ENCODE measurements at places on chromosomes 12 and 14.

DNA sequence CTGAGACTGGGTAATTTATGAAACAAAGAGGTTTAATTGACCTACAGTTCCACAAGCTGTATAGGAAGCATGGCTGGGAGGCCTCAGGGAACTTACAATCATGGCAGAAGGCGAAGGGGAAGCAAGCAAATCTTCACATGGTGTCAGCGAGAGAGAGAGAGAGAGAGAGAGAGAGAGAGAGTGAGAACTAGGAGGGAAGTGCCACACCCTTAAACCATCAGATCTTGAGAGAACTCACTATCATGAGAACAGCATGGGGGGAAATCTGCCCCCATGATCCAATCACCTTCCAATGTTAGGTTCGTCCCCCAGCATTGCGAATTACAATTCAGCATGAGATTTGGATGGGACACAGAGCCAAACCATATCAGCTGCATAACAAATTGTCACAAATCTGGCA lies 96.7 kb downstream of the CHST11 start:
- DNase-seq = no peak

- no peak for DNase-seq
These were observed 60.0 kb upstream of the PARP11 start for GRCh38 chr12:3933074-3933818.

GRCh38 chr12:28585146-28585545 lies 394.9 kb downstream of the CCDC91 start:
- no peak for DNase-seq

DNA sequence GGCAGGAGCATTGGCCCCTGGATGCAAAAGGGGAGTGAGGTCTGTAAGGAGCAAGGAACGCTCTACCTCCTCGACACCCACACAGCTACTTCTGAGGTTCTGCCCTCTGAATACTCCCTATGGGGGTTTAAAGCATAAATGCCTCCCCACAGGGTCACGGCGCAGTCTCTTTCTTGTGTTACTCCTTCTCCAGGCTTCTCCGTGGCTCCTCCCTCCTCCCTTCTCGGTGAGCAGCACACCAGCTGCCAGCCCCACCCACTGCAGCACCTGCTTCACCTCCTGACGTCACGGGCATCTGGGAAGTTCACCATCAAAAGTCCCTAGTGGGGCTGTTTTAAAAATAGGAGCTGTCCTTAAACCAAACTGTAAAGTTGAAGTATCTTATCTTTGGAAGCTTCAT lies 67.3 kb downstream of the SPTB start:
- DNase-seq = no peak

GRCh38 chr12:27973487-27973890 lies 956 bp upstream of the PTHLH start:
- DNase-seq = no peak

GRCh38 chr14:103527408-103528145 lies 1.4 kb upstream of the TRMT61A start:
- DNase-seq = no peak

DNA sequence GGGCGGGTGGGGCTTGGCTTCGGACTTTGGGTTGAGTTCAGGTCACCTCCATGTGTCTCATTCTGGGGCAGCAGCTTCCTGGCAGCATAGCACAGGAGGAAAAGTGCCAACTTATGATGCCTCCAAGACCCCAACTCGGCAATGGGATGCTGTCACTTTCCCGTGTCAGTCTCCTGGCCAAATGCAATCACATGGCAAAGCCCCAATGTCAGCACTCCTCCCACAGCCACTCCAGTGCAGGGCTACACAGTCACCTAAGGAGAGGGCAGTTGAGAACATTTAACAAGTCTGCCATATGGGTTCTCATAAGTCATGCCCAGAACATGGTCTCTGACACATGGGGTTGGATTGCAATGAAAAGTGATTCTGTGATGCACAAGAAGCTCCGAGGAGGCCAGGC lies 26.7 kb downstream of the ELK3 start:
- DNase-seq = no peak

GRCh38 chr12:4121506-4122020 lies 152.0 kb upstream of the CCND2 start:
- DNase-seq = no peak

GRCh38 chr12:126431767-126432166 lies 1366.5 kb downstream of the AACS start:
- DNase-seq = no peak

DNA sequence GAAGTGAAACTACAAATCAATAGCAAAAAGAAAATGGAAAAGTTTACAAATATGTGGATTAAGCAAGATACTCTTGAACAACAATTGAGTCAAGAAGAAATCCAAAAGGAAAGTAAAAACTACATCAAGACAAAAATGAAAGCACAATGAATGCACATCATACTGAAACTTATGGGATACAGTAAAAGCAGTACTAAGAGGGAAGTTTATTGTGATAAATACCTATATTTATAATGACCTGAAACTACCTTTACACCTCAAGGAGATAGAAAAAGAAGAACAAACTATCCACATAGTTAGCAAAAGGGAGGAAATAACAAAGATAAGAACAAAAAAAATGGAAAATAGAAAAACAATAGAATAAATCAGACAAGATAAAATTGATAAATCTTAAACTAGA lies 375.0 kb downstream of the TRHDE start:
- no peak for DNase-seq

DNA sequence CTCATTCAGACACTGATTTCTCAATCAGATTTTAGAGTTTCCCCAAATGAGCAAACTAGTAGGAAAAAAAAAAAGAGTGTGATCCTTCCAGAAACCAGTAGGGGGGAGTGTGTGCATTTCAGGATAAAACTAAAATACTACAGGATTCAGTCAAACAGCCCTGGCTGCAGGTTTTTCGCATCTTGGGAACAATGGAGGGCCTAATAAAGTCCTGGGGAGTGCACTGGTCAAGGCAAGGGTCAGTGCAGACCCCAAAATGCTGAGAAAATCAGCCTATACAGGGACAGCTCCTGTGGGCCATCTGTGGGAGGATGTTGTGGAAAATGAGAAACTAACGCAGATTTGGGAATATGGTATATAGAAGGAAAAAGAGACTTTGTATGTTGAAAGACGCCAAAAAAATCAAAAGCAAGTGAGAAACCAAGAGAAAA lies 22.2 kb upstream of the ABCD4 start:
- peak; percentile 11 for DNase-seq

- DNase-seq = no peak
These were observed 10.8 kb upstream of the GYS2 start for GRCh38 chr12:21615431-21615830.

DNA sequence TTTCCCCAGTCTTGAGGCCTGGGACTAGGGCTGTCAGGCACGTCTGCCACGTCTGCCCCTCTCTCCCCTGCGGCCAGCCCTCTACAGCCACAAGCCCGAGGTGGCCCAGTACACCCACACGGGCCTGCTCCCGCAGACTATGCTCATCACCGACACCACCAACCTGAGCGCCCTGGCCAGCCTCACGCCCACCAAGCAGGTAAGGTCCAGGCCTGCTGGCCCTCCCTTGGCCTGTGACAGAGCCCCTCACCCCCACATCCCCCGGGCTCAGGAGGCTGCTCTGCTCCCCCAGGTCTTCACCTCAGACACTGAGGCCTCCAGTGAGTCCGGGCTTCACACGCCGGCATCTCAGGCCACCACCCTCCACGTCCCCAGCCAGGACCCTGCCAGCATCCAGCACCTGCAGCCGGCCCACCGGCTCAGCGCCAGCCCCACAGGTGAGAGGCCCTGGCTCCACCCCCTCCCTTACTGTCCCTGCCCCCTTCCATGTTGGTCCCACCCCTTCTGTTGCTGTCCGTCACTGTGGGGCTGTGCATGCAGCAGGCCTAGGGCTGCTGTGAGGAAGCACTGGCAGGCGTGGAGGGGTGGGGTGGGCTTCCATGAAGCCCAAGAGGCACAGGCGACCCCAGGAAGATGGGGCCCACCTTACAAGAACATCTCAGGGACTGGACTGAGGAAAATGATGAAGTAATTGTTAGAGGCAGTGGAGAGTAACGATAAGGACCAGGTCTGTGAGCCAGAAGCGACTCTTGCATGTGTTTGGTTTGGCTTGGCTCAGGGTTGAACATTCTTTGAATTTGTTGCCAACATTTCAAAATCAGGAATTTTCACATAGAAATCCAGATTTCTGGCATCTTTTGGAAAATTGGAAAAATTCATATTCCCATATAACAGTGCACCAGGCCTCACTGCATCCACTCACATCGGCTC lies 16.8 kb downstream of the C12orf43 start:
- no peak for DNase-seq

GRCh38 chr14:68970038-68970612 lies 9.0 kb downstream of the ACTN1 start:
- no peak for DNase-seq

DNA sequence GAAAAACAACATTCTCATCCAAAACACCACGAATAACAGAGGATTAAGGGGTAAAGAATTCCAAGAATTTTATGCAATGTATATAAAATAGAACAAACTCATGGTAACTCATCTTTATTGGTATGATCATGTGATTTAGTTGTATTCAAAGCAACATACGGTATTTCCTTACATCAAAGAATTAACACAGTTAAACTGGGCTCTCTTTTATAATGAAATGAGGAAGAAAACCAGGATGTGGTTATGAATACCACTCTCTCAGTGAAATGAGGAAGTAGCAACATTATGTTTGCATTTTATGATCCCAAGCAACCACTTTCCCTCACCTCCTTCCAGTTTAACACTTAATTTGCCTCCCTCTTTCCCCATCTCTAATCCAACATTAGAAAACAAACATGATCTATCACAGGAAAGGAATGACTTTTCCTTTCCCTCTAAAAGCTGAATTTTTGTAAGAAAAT lies 22.9 kb downstream of the SPTLC2 start:
- peak; percentile 80 for DNase-seq

DNA sequence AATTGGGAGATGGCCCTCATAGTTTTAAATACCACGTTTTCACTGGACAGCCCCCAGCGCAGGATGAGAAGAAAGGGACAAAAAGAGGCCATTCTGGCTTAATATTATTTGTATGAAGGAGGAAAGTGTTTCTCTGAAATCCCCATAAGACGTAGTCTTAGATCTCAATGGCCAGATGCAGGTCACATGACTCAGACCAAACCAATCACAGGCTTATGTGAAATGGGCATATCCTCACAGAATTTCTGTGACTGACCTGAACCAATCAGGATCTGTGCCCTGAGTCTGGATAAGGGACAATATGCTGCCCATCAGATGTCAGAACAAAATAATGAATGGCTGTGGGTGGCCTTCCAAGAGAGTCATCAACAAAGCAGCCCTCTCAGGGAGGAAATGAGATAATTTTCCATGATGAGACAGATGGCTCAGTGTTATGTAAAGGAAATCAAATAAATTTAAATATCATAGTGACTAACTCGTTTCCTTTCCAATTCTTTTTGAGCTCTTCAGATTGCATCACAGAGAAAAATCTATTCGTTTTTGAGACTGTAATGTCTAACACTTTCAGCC lies 1009.5 kb upstream of the TMEM132C start:
- DNase-seq = no peak

GRCh38 chr12:80877721-80878265 lies 59.9 kb downstream of the LIN7A start:
- no peak for DNase-seq

- no peak for DNase-seq
These were observed 71.8 kb upstream of the BCAT1 start for GRCh38 chr12:25020621-25021243.

DNA sequence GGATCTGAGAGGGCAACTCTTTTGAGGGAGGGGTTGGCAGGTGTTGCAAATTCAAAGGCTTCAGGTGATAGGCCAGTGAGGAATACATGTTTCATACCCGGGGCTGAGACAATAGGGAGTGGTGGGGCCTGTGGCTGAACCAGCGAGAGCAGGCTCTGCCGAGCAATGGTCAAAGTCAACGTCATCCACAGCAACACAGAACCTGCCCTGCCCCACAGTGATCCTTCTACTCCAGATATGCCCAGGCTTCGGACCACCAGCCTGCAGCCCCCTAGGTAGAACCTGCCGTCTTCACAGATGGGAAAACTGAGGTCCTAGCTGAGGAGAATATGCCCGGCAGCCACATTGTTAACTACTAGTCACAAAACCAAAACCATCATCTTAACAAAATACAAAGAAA lies 4.1 kb downstream of the SERPINA1 start:
- no peak for DNase-seq

DNA sequence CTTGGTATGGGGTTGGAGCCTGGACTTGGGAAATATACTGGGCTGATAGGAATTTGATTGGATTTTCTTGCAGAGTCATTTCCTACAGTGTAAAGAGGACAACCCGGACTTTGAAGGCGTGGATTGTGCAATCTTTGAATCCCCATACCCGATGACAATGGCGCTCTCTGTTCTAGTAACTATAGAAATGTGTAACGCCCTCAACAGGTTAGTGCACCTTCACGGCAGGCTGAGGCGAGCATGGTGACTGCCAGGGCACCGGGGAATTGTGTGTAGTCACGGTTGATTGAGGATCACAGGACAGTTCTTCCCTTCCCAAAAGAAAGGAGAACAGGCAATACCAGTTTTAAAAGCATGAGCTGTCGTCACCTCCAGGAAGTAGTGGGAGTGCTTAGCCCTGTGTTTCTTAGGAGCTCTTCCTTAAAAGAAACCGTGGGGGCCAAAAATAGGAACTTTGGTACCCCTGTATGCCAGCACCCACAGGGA lies 58.3 kb downstream of the ANAPC7 start:
- DNase-seq = no peak

GRCh38 chr14:61064856-61065255 lies 83.8 kb downstream of the SLC38A6 start:
- DNase-seq = no peak

GRCh38 chr14:92470215-92470614 lies 43.4 kb upstream of the RIN3 start:
- no peak for DNase-seq

DNA sequence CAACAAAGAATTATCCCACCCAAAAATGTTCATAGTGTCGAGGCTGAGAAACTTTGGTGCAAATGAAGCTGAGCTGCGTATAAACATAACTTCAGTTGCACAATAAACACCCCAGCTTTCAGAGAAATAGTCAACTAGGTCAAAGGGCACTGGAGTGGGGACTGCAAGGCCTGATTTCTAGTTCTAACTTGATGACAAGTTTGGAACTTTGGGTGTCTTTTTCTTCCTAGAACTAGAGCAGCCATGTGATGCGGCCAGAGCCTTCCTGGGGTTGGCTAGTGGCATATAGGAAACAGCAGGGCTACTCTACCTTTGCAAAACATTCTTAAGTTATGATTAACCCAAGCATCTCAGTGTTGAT lies 298.4 kb upstream of the AMIGO2 start:
- no peak for DNase-seq

- DNase-seq = no peak
These were observed 96.6 kb upstream of the FERMT2 start for GRCh38 chr14:53047307-53048069.

- no peak for DNase-seq
These were observed 22.9 kb downstream of the SYT1 start for GRCh38 chr12:78887444-78887843.

- DNase-seq = no peak
These were observed 287.2 kb downstream of the BCAT1 start for GRCh38 chr12:24661657-24662096.

DNA sequence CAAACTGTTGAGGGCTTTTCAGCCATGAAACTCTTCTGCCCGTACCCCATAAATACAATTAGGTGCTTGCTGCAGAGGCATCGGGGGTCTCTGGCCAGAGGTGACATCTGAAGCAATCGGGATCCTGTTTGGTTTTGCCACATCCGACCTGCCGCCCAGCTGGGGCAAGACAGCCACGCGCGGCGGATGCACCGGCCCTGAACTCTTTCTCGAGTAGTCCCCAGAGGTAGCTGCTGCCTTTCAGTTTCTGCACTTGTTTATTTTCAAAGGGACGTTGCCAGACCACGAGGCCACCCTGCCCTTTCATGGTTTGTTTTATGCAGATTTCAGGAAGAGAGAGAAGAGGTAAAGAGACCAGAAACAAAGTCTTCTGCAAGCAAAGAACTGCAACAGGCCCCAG lies 10.6 kb upstream of the MLXIP start:
- no peak for DNase-seq

Data from foreskin melanocyte (primary cell).